Germinal center (tissue), 1 donor: ENCODE measurements at places on chromosomes 7 and 10.

GRCh38 chr7:66877577-66878300 is 43.3 kb upstream of the TMEM248 start:
- no peak for DNase-seq

GRCh38 chr7:7159063-7159658 is 23.2 kb upstream of the C1GALT1 start:
- DNase-seq: no peak

GRCh38 chr10:49008505-49009198 is 69.0 kb upstream of the LRRC18 start:
- DNase-seq: no peak

DNA sequence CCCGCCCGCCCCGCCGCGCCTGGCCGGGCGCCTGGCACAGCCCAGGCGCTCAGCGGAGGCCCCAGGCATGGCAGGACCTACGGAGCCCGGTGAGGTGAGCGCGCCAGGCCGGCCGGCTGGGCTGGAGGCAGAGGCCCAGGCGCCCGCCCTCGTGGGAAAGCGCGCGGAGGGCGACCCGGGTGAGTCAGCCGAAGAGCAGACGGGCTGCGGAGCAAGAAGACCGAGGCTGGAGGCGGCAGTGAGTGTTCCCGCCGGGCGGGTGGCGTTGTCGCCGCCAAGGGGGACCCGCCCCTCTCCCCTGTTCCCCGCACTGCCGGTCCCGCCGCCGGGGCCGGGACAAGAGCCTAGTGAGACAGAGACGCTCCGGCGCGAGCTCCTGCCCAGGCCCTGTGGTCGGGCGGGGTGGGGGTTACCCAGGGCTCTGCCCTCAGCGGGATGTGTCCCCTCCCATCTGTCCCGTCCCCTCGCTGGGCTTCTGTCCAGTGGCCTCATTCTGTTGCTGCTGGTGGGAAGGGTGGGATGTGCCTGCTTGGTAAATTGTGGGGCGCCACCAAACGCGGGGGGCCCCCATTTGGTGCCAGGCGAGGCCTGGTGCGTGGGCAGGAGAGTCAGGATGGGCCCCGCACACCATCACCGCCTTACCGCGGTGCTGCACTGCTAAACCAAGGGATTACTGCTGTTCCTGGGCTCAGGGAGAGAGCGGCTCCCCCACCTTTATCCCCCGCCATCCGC is 17.0 kb upstream of the NODAL start:
- peak; percentile 30 for DNase-seq

- no peak for DNase-seq
Observed at GRCh38 chr10:126804396-126804795, 100.8 kb upstream of the DOCK1 start.

GRCh38 chr7:46461334-46461777 is 540.3 kb upstream of the IGFBP3 start:
- no peak for DNase-seq

DNA sequence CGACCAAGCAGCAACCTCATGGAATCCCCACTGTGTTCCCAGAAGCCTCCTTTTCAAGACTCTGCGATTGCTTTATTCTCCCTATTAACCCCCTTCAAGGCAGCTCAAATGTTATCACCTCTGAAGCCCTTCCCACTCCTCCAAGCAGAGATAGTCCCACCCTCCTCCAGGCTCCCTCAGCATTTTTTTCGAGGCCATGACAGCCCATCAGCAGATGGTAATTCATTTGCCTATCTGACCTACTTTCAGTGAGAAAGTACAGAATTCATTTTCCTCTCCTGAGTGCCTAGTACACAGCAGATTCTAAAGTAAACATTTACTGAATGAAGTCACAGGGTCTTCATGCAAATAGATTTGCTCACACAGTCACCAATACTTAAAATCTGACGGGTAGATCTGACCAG is 47.8 kb downstream of the HERPUD2 start:
- no peak for DNase-seq

DNA sequence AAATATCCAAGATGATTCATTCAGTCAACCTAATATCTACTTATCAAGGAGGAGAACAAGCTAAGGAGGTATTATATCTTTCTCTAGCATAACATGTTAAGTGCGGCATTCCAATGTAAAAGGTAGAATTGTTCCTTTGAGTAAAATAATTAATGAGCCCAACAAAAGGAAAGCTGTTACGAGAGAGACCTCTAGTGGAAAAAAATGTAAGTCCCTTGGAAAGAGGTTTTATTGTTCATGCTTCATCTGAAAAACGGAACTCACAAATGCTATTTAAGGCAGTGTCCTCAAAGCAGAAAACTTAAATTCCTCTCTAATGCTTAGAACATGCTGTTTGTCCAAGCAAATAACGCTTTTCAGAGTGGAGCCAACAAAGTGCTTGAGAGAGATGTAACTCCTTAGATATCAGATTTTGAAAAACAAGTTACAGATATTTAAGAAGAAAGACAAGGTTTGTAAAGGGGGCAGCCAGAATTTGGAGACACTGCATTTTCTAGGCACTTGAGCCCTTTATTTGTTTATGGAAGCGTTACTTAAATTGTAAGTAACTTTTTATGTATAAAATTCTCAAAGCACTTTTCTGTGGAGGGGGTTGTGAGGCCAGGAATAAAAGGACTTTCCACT is 119.9 kb downstream of the TFEC start:
- peak; percentile 1 for DNase-seq

- no peak for DNase-seq
Observed at GRCh38 chr10:86403183-86403797, 36.7 kb upstream of the GRID1 start.

GRCh38 chr10:110057456-110057855 is 49.7 kb downstream of the ADD3 start:
- DNase-seq: no peak

DNA sequence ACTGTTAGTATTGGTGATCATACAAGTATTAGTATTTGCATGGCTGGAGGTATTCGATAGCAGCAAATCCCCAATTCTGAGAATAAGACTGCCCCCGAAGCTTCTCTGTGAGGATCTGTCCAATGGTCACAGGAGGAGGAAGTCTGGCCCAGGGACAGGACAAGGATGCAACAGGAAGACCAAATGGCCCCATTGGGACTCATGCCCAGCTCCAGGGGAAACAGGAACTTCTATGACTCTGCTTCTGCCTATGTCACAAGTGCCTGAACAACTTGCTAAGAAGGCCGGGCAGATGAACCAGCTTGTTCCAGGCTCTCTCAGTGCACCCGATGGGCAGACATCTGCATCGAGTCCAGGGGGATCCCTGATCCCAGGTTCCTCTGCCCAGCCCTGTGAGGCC is 172.0 kb upstream of the GRB10 start:
- DNase-seq: no peak

DNA sequence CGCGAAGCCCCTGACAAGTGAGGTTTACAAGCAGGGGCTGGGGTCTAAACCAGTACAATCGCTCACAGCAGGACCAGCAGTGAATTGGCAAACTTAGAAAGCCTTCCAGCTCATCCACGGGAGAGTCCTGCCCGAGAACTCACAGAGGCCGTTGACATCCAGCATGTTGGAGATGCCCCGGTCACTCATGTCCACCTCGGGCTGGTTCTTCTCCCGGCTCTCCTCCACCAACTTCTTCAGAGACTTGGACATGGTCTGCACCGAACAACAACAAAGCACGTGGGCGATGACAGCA is 447 bp downstream of the RSU1 start:
- no peak for DNase-seq

- DNase-seq: no peak
Observed at GRCh38 chr7:92313055-92313454, 67.3 kb downstream of the ANKIB1 start.

- no peak for DNase-seq
Observed at GRCh38 chr7:129609666-129610065, 1.9 kb upstream of the NRF1 start.

- no peak for DNase-seq
Observed at GRCh38 chr7:158716802-158717201, 12.2 kb upstream of the NCAPG2 start.

DNA sequence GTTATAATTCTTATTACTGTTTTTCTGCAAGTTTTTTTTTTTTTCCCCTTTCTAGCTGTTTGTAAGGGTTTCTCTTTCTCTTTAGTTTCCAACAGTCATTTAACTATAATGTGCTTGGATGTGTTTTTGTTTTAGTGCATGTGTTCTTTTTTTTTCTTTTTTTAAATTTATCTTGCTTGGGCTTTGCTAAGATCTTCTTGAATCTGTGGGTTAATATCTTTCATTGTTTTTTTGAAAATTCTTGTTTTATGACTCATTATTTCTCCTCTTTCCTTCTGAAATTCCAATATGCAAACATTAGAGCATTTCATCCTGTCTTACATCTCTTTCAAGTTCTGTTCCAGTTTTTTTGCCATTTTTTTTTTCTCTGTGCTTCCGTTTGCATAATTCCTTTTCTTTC is 5.7 kb upstream of the HK1 start:
- DNase-seq: no peak

DNA sequence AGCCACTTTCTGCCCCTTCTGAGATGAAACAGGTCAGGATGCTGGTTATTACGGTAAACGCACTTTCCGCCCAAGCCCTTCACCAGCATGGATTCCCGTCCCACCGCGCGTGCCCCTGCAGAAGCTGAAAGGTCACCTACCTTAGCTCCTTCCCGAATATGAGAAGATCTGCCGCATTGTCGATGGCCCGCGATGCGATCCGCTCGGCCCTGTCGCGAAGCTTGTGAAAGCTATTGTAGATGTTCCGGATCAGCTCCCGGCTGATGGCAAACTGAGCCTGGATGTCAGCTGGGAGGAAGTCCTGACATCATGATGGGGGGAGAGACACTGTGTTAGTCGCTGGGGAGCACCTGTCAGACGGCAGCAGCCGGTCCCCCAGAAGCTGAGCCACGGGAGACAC is 22.1 kb downstream of the NUDT1 start:
- no peak for DNase-seq

DNA sequence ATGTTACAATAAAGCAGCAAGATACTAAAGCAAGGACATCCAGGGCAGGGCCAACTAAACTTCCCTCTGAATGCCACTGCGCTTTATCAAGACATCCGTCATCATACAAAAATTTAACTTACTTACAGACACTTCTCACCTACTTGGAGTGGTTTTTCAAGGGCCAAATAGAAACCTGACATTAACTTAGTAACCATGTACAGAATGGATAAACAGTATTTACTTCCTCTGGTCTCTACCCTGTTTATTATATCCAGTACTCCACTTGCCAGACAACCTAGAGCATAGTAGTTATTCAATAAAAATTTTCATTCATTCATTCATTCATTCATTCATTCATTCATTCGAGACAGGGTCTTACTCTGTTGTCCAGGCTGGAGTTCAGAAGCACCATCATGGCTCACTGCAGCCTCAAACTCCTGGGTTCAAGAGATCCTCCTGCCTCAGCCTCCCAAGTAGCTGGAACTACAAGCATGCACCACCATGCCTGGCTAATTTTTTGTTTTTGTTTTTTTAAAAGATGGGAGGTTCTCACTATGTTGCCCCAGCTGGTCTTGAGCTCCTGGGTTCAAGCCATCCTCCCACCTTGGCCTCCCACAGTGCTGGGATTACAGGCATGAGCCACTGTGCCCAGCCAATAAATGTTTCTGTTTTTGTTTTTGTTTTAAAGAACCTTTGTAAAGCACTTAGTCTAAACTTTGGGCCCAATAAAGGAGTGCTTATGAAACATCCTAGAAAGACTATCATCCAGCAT is 19.0 kb downstream of the SMURF1 start:
- no peak for DNase-seq

DNA sequence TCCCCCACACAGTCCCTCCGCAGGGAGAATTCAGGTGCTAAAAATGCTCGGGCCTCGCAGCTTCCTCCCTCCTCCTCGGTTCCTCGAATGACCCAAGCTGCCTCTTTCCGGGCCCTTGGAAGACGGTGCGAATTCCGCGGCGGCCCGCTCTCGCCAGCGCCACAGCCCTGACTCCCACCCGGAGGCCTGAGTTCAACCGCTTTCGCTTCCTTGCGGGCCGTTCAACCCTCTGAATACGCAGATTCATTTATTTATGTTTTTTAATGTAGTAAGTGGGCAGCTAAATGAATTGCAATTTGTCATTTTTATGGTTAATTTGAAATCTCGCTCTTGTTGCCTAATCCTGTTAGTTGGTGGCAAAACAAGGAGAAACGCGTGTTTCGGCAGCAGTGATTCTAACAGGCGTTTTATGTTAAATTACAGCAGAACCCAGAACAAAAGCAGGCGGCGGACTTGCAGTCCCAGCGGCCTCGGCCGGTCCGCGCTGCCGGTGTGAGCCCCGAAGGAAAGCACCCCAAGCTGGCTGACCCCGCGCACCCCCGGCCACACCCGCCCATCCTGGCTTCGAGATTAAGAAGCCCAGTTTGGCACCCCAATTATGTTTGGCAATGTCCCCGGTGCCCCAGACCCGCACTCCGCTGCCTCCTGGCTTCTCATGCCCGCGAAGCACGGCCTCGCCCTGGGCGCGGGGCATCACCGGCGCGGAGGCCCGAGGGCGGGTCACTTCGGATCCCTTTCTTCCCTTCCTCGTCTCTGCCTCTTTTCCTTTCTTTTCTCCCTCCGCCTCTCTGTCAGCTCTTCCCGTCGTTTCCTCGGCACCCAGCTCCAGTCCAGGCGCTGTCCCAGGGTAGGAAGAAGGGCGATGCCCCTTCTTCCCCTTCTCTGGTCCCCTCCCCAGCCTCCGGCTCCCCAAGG is 75.9 kb downstream of the INSIG1 start:
- DNase-seq: no peak

DNA sequence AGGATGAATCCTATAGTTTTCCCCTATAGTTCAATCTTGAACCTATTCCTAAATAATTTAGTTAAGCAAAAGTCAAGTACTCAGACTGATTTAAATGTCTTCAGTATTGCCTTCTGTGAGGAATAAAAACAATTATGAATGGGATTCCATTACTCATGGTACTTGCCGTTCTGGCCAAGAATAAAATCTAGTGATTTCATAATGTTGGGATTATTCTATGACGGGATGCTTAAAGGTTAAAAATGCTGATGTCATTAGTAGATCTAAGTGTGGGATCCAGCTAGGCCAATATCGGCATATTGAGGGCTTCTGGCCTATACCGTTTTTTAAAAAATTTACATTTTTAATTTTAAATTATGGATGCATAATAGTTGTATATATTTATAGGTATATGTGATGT is 5.3 kb downstream of the BPGM start:
- no peak for DNase-seq
